NCI-H524 (cell line): ENCODE measurements at places on chromosomes 11 and 22.

- DNase-seq = no peak
These were observed 17.2 kb downstream of the KIAA1671 start for GRCh38 chr22:24969560-24970301.

DNA sequence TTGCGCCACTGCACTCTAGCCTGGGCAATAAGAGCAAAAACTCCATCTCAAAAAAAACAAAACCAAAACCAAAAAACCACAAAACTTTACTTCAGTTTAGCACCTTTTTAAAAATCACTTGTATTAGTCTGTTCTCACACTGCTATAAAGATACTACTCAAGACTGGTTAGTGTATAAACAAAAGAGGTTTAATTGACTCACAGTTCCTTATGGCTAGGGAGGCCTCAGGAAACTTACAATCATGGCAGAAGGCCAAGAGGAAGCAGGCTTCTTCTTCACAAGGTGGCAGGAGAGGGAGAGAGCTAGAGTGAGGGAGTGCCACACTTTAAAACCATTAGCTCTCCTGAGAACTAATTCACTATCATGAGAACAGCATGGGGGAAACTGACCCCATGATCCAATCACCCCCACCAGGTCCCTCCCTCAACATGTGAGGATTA is 261.3 kb downstream of the TMEM135 start:
- no peak for DNase-seq

GRCh38 chr11:104095791-104096190 is 59.4 kb downstream of the DDI1 start:
- peak; percentile 65 for DNase-seq

DNA sequence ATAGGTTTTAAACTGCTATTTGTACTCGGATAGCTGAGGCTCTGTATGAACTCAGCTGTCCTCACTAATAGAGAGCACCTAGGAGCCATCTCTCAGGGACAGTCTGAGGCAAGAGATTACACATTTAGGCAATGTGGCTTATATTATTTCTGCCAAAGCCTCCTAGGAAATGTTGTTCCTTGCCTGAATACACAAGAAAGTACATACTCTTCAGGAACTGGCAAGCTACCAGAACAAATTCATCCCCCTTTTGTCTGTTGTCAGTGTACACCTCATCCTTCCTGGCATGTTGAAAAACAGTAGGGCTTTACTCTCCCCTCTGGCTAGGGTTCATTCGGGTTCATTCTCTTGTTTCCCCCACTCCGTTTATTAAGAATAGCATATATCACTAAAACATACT is 615.9 kb upstream of the FAT3 start:
- DNase-seq = no peak

- DNase-seq = peak; percentile 13
These were observed 42.2 kb upstream of the FAM181B start for GRCh38 chr11:82775736-82776346.

DNA sequence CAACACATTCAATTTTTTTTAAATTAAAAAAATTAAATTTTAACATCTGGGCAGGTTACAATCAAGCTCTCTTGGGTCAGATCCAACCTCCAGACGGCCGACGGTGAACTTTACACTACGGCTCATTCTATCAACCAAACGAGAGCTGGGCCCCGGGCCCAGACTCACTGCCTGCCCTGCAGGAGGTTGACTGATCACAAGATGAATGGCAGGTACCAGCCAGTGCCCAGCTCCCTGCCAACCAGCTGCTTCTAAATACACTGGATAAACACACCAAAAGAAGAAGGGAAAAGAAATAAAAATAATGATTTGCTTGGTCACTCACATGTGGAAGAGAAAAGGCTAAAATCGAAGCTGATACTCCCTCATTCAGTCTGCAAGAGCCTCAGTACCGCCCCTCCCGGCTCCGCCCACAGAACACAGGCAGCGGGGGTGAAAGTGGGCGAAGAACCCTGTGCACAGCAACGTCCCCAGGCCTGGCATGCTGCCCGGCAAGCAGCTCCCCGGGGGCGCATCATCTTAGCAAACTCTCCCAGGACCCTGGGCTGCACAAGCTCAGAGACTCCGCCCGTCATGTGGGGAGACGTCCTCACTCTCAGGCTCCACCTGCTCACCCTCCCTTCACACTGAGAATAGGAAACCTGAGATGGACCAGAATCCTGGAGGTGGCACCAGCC is 303.4 kb downstream of the SHANK2 start:
- no peak for DNase-seq

GRCh38 chr22:37288521-37288920 is 6.2 kb downstream of the CYTH4 start:
- DNase-seq = no peak

- peak; percentile 70 for DNase-seq
These were observed 79.1 kb downstream of the GUCY1A2 start for GRCh38 chr11:106939157-106939556.

DNA sequence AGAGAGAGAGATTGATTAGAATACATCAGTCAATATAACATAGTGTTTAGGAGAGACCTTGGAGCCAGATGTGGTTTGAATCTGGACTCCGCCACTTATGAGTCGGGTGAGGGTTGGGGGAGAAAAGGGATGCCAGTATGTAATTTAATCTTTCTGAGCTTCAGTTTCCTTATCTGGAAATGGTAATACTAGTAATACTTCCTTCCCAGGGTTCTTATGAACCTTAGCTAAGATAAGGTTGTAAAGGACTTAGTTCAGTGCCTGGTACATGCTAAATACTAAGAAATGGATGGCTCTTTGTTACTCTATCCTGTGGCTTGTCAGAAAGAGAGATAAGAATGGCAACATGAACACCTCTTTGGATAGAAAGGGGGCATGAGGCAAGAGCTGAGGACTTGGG is 226.1 kb upstream of the NARS2 start:
- DNase-seq = no peak

DNA sequence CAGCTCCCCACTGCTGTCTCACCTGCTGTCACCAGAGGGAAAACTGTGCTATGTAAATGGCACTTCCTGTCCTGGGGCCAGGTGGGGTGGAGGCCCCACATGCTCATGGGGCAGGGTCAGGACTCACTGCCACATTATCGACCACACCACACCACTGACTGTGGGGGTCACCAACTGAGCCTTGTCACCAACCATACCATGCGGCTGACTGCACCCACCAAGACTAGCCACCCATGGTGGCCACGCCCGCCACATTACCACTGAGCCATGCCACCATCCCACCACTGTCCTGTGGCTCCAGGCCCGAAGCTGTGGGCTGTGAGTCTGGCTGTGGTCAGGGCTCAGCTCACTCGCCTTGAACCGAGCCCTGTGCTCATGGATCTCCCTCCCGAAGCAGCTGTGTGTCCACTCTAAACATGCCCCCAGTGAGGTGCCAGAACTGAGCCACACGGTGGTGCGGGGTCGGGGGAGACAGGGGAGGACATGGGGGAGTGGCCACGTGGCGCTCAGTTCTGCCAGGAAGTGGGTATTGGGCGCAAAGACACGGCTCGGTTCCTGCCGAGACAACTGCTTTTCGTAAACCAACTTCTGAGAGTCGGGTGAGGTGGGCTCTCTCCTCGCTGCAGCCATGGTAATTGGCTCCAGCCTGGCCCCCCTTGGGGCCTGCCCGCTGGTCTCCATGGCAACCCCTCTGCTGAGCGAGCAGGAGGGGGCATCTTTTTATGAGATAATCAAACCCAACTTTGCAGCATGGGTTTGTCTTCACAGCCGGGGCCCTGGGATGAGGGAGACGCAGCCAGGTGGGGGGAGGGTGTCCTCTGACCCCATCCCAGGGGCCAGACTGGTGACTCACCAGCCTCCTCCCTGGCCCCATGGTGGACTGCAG is 23.2 kb downstream of the RTN4R start:
- peak; percentile 48 for DNase-seq

DNA sequence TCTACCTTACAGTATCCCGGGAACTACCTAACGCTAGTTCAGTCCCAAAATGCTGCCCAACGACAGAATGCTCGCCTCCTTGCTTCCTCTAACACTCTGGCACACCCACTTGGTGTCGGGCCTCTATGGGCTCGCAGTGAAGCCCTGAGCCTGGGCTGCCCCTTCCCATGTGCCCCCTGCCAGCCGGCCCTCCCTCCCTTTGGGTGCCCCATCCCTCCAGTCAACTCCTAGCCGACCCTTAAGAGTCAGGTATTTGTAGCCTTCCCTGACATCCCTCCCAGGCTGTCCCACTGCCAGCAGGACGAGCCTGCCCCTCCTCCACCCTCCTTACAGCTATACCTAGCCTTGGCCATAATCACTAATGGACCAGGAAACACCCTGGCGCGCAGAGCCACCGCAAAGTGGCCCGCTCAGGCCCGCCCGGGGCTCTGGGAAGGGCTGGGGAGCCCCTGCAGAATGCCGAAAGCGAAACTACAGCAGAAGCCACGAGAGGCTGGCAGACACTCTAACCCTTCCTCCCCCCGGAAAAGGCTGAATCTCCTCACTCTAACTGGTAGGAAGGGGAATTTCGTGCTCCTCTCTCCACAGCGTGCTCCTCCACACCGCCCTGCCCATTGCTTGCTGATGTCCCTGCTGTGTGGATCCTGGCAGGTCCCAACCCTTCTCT is 8.2 kb downstream of the CBX7 start:
- no peak for DNase-seq

DNA sequence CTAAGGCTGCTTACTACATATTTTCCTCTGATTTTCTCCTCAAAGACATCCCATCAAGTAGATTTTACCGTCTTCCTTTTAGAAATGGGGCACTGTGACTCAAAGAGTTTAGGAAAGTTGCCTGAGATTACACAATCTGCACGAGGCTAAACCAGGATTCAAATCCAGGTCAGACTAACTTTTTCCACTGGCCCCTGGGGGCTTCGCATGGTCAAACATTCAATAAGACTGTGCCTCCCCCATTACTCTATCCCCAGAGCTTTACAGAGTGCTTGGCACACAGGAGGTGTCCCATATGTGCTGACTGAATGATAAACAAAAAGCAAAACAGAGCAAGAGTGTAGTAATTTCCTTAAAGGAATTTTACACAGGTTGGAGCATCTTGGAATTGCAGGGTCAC is 118.1 kb upstream of the TEAD1 start:
- no peak for DNase-seq

GRCh38 chr22:35135165-35135564 is 69.2 kb downstream of the ISX start:
- no peak for DNase-seq

DNA sequence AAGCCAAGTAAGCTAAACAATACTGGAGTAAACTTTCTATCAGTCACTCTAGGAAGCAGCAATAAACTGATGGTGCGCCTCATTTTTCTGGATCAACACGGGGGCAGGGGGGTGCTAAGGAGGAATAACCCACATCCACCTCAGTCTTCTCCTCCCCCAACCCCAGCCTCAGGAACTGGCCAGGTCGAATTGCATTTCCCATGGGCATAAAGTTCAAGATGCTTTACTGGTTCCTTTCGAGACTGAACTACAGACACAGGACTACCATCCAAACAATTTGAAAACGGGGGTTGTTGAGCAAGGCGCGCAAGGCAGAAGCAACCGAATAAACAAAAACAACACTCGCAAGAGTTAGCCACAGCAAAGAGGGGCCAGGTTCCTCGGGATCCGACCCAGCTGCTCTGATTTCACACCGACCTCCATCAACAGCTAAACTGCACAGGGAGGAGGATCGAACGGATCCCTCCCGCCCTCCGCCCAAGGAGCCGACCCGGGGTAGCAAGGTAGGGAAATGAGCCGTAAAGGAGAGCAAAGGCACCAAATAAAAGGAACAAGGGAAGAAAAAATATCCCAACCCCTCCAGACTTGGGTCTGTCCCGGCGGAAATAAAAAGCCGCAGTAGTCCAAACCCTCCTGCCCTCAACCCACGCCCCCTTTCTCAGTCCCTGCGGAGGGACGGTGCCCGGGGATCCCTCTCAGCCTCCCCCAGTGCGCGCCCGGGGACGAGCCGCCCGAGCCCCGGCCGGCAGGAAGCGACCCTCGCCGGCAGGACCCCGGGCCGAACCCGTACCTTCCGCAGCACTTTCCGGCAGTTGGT is 801 bp downstream of the SESN3 start:
- DNase-seq = peak; percentile 46

DNA sequence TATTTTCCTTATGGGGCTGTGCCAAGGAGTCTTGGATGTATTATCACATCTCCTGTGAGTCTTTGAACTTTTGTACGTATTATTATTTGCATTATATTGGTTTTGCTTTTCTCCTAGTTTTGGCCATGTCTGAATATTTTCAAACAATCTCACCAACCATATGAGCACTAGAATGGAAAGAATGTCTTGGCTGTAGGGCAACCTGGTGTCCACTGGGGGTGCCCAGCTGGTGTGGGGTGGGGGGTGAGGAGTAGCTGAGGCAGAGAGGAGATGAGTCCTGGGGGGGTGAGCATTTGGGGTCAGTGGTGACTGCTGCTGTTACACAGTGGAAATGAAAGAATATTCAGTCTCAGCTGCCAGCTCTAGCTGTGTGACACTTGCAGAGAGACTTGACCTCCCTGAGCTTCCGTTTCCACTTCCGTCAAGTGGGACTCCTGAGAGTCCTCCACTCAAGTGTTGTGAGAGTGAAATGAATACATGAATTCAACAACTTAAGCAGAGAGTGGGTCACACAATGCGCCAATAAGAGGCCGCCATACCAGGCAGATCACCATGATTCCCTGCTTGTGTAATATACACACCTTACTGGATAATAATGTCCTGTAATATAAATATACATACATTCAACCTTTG is 12.7 kb upstream of the PVALB start:
- DNase-seq = no peak

DNA sequence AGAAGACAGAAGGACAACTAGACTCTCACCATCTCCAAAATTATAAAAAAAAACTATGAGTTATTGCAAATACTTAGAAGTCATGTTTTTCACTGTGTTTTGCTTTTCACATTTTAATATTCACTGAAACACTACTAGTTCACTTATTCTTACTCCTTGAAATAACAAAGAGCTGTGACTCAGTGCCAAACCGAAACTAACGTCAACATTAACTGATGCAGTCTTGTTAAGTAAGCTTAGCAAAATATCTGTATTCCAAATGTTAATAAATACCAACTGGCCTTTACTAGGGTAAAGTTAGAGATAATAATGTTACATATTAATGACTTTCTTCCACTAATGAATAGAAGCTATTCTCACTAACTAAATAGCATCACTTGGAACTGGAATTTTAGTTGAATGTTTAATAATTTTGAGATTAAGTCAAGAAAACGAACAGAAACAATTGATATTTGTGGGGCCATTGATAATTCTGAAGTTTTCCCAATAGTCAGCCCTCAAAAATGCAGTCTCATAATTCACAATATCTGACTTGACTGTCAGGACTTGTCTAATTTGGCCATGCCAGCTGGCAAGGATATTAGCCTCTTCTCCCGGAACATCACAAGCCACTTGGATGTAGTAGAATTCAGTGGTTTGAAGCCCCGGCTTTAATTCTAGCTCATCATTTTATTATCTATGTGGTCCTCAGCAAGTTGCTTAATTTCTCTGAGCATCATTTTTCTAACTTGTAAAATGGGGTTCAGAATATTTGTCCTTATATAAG is 230.1 kb upstream of the DDI1 start:
- peak; percentile 13 for DNase-seq

DNA sequence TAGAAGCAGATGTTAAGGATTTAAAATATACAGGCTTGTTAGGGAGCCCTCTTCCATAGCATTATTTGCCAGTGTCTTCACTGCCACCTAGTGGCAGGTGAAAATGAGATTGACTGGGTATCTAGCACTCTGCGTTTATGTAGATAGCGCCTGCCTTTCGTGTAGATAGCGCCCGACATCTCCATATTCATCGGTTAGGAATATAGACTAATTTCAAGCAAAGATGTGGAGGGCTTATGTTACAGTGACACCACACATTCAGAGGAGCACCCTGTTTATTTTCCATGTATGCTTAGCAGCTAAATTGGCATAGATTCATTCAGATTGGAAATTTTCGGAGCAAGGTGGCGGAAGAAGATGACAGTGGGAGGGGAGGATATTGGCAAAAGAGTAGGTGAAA is 72.0 kb downstream of the SLC5A12 start:
- DNase-seq = peak; percentile 82
